Activated CD8-positive, alpha-beta memory T cell treated with anti-CD3 and anti-CD28 coated beads for 4 hours (primary cell): ENCODE measurements at places on chromosomes 2 and 18.

- DNase-seq = no peak
These were observed 521.2 kb upstream of the FANCL start for GRCh38 chr2:58762176-58762781.

GRCh38 chr2:20343128-20343527, 7.5 kb downstream of the PUM2 start:
- no peak for DNase-seq

DNA sequence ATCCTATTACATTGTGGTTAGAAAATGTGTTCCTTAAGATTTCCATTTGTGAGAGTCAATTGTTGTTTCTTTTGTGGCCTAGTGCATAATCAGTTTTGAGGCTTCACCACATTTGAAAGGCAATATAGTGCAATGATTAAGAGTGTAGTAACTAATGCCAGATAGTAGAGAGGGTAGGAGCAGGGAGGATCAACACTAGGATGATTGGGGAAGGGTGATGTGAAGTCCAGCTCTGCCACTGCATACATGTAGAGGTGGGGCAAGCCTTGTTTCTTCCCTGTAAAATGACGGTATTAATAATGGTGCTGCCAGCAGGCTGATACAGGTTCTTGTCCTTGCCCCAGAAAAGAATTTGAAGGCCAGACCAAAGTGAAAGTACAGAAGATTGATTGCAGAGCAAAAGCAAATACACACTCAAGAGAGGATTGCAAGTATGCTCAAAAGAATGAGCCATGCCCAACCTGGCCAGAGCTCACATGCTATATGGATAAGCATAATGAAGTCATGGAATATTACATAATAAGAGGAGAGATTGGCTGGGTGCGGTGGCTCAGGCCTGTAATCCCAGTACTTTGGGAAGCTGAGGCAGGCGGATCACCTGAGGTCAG, 8.0 kb downstream of the SP100 start:
- DNase-seq = no peak

DNA sequence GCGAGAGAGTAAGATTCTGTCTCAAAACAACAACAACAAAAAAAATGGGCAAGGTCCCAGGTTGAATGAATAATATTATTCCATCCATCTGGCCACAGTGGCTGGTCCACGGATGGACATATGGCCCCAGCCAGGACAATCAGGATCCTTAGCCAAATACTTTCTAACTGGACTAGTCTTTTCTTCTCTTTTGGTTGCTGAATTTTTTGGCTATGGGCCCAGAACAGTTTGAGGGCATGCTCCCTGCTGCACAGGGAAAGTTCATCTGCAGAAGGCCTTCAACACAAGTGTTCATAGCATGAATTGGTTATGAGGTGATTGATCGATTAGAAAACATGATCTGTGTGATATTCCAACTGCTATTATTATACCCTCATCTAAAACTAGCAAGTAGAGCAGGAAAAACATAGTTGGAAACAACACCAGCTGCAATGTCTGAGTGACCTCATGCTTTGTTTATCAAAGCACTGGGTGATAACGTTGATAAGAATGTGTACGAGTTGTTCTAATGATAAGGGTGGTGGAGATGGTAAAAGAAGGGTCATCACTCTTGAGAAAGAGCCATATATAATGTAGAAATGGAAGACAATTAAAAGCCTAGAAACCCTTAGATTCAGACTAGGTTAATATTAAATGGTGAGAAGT, 47.8 kb upstream of the RNF103 start:
- no peak for DNase-seq

GRCh38 chr2:119440873-119441272, 9.2 kb downstream of the TMEM37 start:
- DNase-seq = no peak

DNA sequence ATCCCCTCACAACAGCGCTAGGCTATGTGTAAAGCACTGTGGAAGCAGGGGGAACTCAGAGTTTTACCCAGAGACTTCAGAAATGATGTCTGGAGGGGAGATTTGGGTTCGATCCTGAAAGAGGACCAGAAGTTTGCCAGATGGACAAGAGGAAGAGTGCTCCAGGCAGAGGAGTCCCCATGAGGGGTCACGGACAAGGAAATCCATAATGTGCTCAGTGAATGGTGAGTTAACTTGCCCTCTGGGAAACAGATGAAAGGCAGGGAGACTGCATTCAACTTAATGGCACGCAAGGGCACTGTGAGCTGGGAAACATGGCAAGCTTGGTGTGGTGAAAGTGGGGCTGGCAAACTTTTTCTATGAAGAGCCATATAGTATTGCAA, 6.0 kb upstream of the ASAP2 start:
- no peak for DNase-seq

DNA sequence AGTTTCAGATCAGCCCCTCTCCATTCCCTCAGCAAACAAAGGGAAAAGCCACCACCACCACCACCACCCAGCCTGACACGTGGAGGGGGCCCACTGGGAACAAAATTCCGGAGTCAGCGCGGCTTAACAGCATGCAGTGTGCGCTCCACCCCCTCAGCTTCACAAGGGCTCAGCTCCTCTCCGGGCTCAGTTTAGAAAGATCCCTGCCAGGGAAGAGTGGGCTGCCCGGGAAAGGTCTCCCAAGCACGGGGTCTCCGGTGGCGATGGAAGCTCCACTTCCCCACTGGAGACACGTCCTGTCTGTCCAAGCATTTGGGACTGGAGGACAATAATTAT, 55.7 kb downstream of the SNORC start:
- DNase-seq = no peak

- DNase-seq = no peak
These were observed 94.6 kb downstream of the CDC42EP3 start for GRCh38 chr2:37576831-37577230.

GRCh38 chr18:9814431-9814830, 71.3 kb upstream of the TXNDC2 start:
- no peak for DNase-seq

GRCh38 chr2:100200985-100201384, 58.6 kb upstream of the AFF3 start:
- DNase-seq = no peak

DNA sequence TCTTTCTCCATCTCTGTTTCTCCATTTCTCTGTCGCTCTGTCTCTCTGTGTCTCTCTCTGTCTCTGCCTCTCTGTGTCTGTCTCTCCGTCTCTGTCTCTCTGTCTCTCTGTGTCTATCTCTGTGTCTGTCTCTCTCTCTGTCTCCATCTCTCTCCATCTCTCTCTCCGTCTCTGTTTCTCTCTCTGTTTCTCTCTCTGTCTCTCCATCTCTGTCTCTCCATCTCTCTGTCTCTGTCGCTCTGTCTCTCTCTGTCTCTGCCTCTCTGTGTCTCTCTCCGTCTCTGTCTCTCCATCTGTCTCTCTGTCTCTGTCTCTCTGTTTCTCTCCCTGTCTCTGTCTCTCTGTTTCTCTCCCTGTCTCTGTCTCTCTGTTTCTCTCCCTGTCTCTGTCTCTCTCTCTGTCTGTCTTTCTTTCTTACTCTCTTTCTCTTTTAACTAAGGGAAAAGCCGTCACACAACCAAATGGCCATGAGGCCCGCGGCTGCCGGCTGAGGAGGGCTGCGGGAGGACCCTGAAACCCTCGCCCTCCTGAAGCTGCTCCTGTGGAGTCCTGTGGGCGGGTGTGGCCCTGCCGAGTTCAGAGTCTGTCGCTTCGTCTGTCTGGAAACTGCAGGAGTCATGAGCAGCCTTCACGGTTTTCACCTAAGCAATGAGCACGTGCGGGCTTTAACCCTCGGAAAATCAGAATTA, 29.3 kb downstream of the NFATC1 start:
- no peak for DNase-seq

GRCh38 chr2:10370390-10370789, 67.7 kb downstream of the HPCAL1 start:
- no peak for DNase-seq

GRCh38 chr2:173184031-173185004, 108.7 kb downstream of the MAP3K20 start:
- no peak for DNase-seq

GRCh38 chr2:64326578-64327050, 127.3 kb upstream of the LGALSL start:
- no peak for DNase-seq

DNA sequence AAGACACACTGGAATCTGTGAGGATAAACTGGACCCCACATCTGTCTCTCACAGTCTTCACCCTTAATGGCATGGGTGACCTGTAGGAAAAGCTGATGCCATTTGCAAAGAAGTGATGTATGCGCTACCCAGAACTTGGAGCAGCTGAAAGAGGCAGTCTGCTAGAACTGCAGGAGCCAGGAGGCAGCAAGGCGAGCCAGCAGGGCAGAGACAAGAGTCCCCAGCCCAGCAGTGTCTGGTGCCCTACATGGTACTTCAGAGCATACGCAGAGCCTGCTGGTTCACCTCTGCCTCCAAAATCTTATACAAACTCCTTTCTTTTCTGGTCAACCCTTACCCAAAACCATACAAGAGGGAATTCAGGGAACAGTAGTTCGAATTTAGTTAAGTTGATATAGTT, 683.1 kb upstream of the RAB6C start:
- DNase-seq = no peak

- no peak for DNase-seq
These were observed 523 bp downstream of the KCTD1 start for GRCh38 chr18:26547646-26548414.

GRCh38 chr2:85763831-85764230, 10.0 kb downstream of the ATOH8 start:
- no peak for DNase-seq

DNA sequence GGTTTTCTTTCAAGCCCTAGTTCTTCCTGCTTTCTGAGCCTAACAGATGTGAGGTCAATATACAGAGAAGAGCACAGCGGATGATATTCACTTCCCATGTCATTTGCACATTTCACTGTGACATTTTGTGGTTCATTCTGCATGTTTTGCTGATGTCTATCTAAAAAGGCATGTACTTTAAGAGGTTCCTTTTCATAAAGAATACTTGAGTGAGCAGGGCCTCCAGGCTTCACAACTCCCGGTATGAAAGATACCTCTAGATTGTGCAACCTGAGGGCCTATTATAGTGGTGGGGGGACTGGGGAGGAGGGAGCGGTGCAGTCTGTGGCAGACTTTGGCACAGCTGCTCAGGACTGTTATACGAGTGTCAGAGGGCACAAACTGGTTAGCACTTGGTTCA, 54.6 kb downstream of the CPO start:
- DNase-seq = no peak

- DNase-seq = no peak
These were observed 134.9 kb upstream of the CHAC2 start for GRCh38 chr2:53632714-53633113.

DNA sequence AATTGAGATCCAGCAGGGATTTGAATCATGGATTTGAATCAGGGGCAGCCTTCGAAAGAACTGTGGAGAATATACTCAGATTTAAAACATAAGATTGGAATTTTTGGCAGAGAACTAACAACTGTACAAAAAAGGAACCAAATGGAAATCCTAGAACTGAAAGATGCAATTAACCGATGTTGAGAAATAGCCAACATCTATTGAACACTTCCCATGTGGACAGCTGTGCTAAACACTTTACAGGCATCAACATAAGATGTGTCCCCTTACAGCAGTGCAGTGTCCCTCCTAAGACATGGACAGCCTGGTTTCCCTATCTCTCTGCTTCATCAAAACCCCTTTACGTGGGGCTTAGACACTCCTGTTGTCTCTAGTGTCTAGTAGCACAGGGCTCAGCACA, 3.7 kb upstream of the IL1RN start:
- no peak for DNase-seq

DNA sequence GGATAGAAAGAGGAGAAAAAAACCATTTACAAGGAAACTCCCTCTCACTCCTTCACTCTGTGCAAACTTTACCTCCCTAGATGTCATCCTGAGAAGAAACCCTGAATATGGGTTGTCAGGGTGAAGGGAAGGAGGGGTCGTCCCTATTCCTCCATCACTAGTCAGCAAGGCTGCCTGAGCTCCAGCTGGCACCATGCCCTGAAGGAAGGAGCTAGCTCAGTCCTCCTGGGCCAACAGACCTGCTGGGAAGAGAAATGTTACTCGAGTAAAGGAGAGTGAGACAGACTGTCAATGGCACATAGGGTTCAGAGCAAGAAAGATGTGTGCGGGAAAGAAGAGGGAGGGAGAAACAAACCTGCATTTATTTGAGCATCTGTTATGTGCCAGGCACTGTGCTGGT, 18.3 kb upstream of the EPAS1 start:
- DNase-seq = no peak

GRCh38 chr2:136135921-136136906, 18.3 kb upstream of the CXCR4 start:
- DNase-seq = no peak

DNA sequence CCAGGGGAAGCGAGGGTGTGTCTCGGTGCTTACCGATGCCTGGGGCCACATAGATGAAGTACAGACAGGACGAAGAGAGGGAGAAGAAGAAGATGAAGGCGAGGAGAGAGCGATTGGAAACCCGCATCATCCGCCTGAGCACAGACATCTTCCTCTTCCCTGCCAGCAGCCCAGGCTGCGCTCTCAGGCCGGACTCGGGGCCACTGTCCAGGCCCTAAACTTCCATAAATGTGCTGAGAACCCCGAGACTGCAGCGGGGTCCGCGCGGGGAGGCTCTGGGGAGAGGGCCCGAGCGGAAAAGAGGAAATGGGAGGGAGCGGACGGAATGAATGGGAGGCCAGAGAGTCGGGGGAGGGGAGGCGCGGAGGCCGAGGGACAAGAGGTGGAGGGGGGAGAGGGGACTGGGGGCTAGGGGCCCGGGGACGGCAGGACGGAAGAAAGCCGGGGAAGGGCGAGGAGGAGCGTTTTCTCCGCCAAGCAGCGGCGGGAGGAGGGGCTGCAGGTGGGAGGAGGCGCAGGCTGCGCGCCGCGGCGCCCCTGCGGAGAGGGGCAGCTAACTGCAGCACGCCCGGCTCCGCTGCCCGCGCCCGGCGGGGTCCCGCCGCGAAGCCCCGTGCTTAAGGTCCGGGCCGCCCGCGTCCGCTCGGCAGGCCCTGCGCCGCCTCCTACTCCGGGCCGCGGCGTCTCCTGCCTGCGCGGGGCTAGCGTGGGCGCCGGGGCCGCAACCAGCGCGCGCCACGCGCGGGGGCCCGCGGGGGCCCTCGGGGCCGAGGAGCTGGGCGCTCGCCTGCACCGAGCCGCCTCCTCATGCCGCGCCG, at the start of gene B4GALT6:
TSS of gene B4GALT6 (minus strand) at position 303 of the 818 bp plus-strand sequence. CDS start at position 148, 155 bp downstream.
- DNase-seq = no peak

DNA sequence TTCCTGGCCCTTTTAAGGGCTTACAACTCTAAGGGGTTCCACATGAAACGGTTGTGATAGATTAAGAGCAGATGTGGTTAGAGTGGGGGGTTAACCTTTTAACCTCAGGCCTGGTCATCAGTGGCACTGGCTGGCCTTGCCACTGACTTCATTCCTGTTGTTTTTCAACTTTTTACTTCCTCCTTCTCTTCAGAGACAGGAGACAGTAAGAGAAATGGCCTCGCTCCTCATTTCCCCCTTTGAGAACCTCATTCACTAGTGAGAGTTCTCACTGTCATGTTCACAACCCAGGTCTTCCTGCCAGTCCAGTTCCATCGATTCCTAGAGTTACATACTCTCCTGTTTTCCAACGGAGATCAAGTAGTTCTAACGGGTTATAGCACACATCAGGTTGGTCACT, 101.6 kb upstream of the SLC1A4 start:
- no peak for DNase-seq

GRCh38 chr2:94999431-94999883, 26.1 kb upstream of the MAL start:
- no peak for DNase-seq

GRCh38 chr18:10792181-10792580, 266.4 kb downstream of the NAPG start:
- no peak for DNase-seq

- DNase-seq = no peak
These were observed 2112.6 kb upstream of the PIK3C3 start for GRCh38 chr18:39842366-39842914.

GRCh38 chr2:75994759-75995158, 284.0 kb upstream of the GCFC2 start:
- no peak for DNase-seq
